Spleen (tissue), 13 donors: ENCODE measurements at places on chromosomes 6 and 20. TPM values are rescaled to one million over a fixed set of nuclear protein-coding genes. Genes with fewer than 3 reads are reported as not detected.

CST7 gene
- total RNA-seq, result 298 TPM

GFOD1 gene
- 16.0 TPM for total RNA-seq

IL17F gene
- total RNA-seq, result not detected

RIN2 gene
- 62.6 TPM for total RNA-seq

FOXS1 gene
- total RNA-seq, result 2.3 TPM

BPI gene
- 23.6 TPM for total RNA-seq

PPP1R3D gene
- total RNA-seq, result 15.3 TPM

TTLL9 gene
- 0.34 TPM for total RNA-seq

PROKR2 gene
- not detected for total RNA-seq

ZBTB46 gene
- 35.9 TPM for total RNA-seq

LTA gene
- 5.1 TPM for total RNA-seq

TNFRSF21 gene
- total RNA-seq, result 22.1 TPM

LHFPL5 gene
- not detected for total RNA-seq

SRMS gene
- 1.1 TPM for total RNA-seq

TPMT gene
- total RNA-seq, result 7.4 TPM

MROH8 gene
- 0.97 TPM for total RNA-seq

SMLR1 gene
- total RNA-seq, result not detected

UNC5CL gene
- 2.8 TPM for total RNA-seq

KDM1B gene
- total RNA-seq, result 22.6 TPM

HLA-DMA gene
- 158 TPM for total RNA-seq

SDCBP2 gene
- 7.1 TPM for total RNA-seq

HLA-DOA gene
- total RNA-seq, result 30.8 TPM
